ENCODE measurements at places on chromosomes 6 and 20. TPM values are rescaled to one million over a fixed set of nuclear protein-coding genes. Genes with fewer than 3 reads are reported as not detected.
A peak's percentile ranks its signal among the peaks of the same experiment; 100 is the strongest.

- H3K4me1 ChIP-seq, result peaks cover 22% of the 10 kb centered on the region
- no peaks in the 10 kb centered on the region for H3K27me3 ChIP-seq
- H3K4me3 ChIP-seq, result no peak overlapping the region
- no peak for DNase-seq
Measured at GRCh38 chr20:50727792-50728485, 3.4 kb upstream of the PARD6B start.

Gene ZNF311
- 0.92 TPM for total RNA-seq

DNA sequence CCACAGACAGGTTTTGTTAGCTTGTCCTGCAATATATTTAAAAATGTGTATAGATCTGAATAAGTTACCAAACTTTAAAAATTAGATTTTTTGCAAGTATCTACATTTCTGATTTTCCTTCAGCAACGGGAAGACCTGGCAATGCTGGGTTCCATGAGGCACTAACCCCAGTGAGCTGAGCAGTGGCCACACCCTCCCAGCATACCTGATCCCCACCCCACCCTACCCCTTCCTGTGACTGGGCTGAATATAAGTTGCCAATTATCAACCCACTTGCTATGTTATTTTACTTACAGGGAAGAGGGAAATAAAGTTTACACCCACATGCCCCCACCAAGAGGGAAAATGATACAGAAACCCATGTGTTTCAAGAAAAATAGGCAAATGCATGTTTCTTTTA, 70.3 kb upstream of the RALGAPA2 start:
- no peaks in the 10 kb centered on the region for H3K36me3 ChIP-seq
- H3K4me3 ChIP-seq, result no peak overlapping the region
- H3K27me3 ChIP-seq, result no peaks in the 10 kb centered on the region
- DNase-seq, result no peak
- H3K4me1 ChIP-seq, result peaks cover 25% of the 10 kb centered on the region

DNA sequence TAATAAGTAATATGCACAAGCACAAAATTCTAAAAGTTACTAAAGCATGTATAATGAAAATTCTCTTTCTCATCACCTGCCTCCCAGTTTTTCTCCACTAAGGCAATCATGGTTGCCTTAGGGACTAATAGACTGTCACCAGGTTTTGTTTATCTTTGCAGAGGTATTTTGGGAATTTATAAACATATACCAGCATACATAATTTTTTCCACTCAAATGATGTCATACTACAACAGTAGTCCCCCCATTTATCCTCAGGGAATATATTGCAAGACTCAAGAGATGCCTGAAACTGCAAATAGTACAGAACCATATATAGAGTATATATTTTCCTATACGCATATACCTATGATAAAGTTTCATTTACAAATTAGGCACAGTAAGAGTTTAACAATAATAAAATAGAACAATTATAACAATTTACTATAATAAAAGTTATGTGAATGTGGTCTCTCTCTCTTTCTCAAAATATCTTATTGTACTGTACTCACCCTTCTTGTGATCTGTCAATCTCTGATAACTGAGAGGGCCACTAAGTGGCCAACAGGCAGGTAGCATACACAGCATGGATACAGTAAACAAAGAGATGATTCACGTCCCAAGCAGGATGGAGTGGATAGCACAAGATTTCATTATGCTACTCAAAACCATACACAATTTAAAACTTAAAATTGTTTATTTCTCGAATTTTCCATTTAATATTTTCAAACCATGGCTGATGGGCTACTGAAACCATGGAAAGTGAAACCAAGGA, 19.7 kb downstream of the RBL1 start:
- no peak for DNase-seq
- H3K4me1 ChIP-seq, result no peaks in the 10 kb centered on the region
- H3K36me3 ChIP-seq, result peaks cover 34% of the 10 kb centered on the region
- H3K27me3 ChIP-seq, result no peaks in the 10 kb centered on the region
- no peak overlapping the region for H3K27ac ChIP-seq

- no peaks in the 10 kb centered on the region for H3K4me1 ChIP-seq
- no peaks in the 10 kb centered on the region for H3K36me3 ChIP-seq
- H3K27ac ChIP-seq, result no peak overlapping the region
- DNase-seq, result no peak
- H3K27me3 ChIP-seq, result no peaks in the 10 kb centered on the region
- H3K4me3 ChIP-seq, result no peak overlapping the region
Measured at GRCh38 chr6:16092990-16093389, 35.9 kb upstream of the MYLIP start.

Gene SGK2
- total RNA-seq, result 1.1 TPM

DNA sequence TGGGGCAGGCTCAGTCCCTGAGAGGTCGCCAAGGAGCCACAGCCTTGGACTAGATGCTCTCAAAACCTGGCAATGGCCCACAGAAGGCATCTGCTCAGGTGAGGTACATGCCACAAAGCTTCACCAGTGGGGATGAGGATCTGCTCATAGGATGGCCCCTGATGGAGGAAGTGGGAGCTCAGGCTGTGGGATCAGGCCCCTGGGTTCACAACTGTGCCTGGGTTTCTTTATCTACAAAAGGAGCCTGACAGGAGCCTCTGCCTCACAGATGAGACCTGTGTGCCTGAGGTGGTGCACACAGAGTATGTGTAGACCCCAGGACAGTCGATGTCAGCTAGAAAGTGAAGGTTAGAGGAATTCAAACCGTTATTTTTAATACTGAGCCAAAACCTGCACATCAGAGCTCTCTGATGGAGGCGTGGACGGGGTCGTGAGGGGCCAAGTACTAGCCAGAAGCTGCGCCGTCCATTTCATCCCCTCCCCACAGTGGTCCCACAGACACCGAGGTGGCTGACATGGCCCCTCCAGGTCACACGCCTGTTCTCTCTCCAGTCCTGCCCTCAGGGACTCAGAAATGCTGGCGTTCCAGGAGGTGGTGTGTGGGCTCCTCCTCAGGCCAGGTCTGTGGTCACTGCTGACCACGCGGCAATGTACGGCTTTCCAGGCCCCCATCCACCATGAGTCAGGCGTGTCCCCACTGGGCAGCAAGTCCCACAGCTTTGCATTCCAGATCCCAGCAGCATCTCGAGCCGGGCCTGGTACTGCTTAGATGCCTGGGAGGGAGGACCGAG, 33.3 kb downstream of the NTSR1 start:
- DNase-seq, result no peak
- no peak overlapping the region for H3K4me3 ChIP-seq
- H3K36me3 ChIP-seq, result no peaks in the 10 kb centered on the region
- H3K27me3 ChIP-seq, result no peaks in the 10 kb centered on the region
- H3K4me1 ChIP-seq, result peaks cover 49% of the 10 kb centered on the region

Gene SIGLEC1
- total RNA-seq, result not detected

DNA sequence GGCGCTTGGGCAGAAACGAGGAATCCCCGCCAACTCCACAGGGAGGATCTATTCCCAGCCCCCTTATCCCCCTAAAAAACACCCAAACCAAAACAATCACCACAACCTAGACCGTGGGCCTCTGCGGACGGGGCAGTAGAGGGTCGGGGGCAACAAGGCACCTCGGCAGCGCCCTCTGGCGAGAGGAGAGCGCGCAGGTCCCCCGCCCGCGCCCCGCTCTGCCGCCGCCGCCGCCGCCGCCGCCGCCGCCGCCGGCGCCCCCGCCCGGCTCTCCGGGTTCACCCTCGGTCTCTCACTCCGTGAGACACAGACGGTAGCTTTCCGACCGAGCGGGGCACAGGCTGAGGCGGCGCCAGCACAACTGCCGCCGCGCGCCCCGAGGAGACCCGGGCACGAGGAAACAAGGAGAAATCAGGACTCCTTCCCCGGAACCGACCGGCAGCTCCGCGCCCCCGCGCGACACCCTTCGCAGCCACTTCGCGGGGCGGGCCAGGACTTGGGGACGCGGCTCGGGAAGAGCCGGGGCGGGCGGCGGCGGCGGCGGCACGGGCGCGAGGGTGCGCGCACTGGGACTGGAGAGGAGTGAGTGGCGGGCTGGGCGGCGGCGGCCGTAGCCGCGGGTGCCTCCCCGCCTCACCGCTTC, at the start of gene SLC35F1:
SLC35F1 (plus strand) TSS at position 307 of the 643 bp plus-strand sequence.
- H3K4me1 ChIP-seq, result peaks cover 15% of the 10 kb centered on the region
- peak within 1 kb of the TSS; percentile 60 for H3K4me3 ChIP-seq
- H3K27me3 ChIP-seq, result peaks cover 67% of the 10 kb centered on the region

- no peaks in the 10 kb centered on the region for H3K36me3 ChIP-seq
- H3K4me1 ChIP-seq, result no peaks in the 10 kb centered on the region
- H3K27me3 ChIP-seq, result no peaks in the 10 kb centered on the region
- H3K4me3 ChIP-seq, result no peak overlapping the region
- DNase-seq, result peak; percentile 27
Measured at GRCh38 chr6:2714111-2714895, 36.4 kb downstream of the MYLK4 start.

DNA sequence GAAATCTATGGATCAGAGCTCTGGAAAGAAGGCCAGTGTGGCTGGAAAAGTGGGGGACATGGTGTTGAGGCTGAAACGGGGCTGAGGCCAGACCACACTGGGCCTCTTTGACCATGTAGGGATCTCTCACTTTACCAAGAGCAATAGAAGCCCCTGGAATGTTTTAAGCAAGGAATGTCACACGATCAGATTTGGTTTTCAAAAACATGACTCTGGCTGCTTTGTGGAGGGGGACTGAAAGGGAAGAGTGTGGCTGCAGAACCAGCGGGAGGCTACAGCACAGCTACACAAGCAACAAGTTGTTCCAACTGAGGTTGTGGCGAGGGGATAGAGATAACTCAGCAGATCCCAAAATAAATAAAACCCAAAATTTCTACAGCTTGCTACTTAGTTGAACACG, 346.0 kb downstream of the NRN1 start:
- H3K27me3 ChIP-seq, result no peaks in the 10 kb centered on the region
- no peak overlapping the region for H3K27ac ChIP-seq
- H3K36me3 ChIP-seq, result no peaks in the 10 kb centered on the region
- H3K4me1 ChIP-seq, result no peaks in the 10 kb centered on the region
- H3K4me3 ChIP-seq, result no peak overlapping the region

Gene ALDH5A1
- total RNA-seq, result 7.3 TPM

GRCh38 chr6:129267028-129267427, 384.1 kb downstream of the LAMA2 start:
- no peak for DNase-seq
- H3K27me3 ChIP-seq, result no peaks in the 10 kb centered on the region
- H3K36me3 ChIP-seq, result no peaks in the 10 kb centered on the region
- H3K4me3 ChIP-seq, result no peak overlapping the region
- no peak overlapping the region for H3K27ac ChIP-seq

Gene EXOC2
- total RNA-seq, result 22.4 TPM

GRCh38 chr6:14086701-14087100, 30.9 kb upstream of the CD83 start:
- H3K4me3 ChIP-seq, result no peak overlapping the region
- H3K36me3 ChIP-seq, result no peaks in the 10 kb centered on the region
- DNase-seq, result no peak
- no peak overlapping the region for H3K27ac ChIP-seq
- H3K4me1 ChIP-seq, result peaks cover 10% of the 10 kb centered on the region

DNA sequence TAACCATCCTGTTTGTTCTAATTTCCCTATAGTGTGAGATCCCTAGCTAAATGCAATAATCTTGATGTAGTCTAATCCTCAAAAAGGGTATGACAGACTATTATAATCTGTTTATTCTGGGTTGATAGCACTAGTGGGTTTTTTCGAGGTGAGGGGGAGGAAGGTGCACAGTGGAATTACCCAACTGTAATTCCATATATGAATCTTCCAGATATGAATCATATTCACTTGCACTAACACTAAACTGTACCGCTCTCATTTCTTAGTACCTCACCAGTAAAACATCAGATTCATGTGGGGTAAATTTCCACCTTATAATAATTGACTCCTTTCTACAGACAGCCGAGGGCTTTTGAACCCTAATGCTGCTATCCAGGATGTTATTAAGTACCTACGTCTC, 16.5 kb downstream of the NCOA7 start:
- H3K36me3 ChIP-seq, result no peaks in the 10 kb centered on the region
- no peak overlapping the region for H3K27ac ChIP-seq
- H3K4me1 ChIP-seq, result peaks cover 33% of the 10 kb centered on the region
- no peak overlapping the region for H3K4me3 ChIP-seq
- DNase-seq, result no peak

DNA sequence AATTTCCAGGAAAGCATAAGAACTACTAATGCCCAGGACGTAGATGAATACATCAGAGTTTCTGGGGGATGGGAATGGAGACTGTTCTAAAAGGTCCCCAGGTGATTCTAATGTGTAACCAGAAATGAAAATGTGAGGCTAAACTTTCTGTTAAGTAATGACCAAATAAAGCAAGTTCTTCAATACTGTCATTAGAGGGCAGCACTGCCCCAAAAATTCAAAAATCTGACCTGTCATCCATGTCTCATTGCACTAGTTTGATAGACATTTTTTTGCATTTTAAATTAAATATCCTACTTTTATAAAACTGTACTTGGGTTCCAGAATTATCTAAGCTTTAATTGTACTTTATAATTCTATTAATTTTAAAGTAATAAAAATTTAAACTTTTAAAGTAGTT, 94.9 kb downstream of the RFX6 start:
- H3K27me3 ChIP-seq, result peaks cover 42% of the 10 kb centered on the region
- H3K36me3 ChIP-seq, result no peaks in the 10 kb centered on the region
- H3K4me1 ChIP-seq, result no peaks in the 10 kb centered on the region

GRCh38 chr20:63942250-63942951, 13.8 kb downstream of the UCKL1 start:
- peak; percentile 33 for DNase-seq
- no peak overlapping the region for H3K27ac ChIP-seq
- no peaks in the 10 kb centered on the region for H3K4me1 ChIP-seq
- H3K27me3 ChIP-seq, result no peaks in the 10 kb centered on the region
- H3K4me3 ChIP-seq, result no peak overlapping the region

- H3K36me3 ChIP-seq, result no peaks in the 10 kb centered on the region
- H3K4me3 ChIP-seq, result no peak overlapping the region
- H3K4me1 ChIP-seq, result no peaks in the 10 kb centered on the region
- DNase-seq, result no peak
- no peak overlapping the region for H3K27ac ChIP-seq
Measured at GRCh38 chr6:26400626-26401025, 1.4 kb upstream of the BTN3A1 start.

DNA sequence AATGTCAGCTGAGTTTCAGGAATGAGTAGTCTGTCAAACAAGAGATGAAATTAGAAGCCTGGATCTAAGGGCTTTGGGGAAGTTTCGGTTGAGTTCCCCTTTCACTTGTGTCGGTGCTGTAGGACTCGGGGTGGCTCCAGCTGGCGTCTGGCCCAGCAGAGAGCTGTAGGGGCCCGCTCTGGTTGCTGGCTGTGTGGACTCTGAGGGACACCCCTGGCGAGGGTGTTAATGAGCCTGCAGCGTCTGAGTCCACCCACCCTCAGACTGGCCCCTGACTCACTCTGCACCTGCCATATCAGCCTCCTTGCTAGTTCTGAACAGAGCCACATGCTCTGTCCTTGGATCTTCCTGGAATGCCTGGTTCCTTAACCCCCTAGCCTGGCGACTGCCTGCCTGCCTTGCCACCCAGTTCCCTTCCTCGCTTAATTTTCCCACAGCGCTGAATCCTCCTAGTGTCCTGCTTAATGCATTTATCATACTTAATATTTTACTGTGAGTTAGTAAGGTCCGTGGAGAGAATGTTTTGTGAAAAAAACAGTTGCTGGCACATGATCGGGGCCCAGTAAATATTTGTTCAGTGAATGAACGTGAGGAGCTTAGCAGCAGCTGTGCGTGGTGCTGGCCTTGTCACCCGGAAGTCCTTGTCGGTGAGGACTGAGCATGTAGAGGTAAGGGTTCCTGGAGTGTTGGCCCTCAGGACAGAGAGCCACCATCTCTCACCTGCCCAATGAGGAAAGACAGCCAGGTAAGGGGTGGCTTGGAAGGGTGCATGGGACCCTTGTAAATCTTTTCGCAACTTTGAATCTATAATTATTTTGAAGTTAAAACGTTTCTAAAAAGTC, 1.6 kb downstream of the DNAJC5 start:
- peaks cover 9% of the 10 kb centered on the region for H3K4me1 ChIP-seq
- H3K27me3 ChIP-seq, result no peaks in the 10 kb centered on the region
- peak overlapping the region; percentile 67 for H3K4me3 ChIP-seq
- DNase-seq, result no peak

GRCh38 chr6:147201885-147202515, 2.2 kb upstream of the STXBP5 start:
- no peak for DNase-seq
- H3K4me3 ChIP-seq, result peak overlapping the region; percentile 90
- H3K4me1 ChIP-seq, result peaks cover 10% of the 10 kb centered on the region
- no peaks in the 10 kb centered on the region for H3K36me3 ChIP-seq
